Jurkat, Clone E6-1 (cell line): ENCODE measurements at places on chromosomes 11 and 22.

DNA sequence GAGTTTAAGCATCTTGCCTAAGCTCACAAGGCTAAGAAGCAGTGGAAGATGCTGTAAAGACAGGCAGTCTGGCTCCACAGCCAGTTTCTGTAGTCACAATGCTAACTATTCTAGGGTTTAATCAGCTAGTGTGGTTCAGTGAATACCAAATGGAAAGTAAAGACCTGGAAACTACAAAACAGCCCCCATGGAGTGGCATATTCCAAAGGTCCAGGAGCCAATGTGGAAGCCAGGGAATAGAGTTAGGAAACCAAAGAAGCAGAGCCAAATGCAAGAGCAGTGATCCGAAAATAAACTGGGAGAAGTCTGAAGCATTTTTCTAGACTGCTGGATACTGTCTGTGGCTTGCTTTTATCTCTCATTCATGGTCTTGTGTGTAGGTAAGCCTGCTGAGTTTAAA is 731.2 kb upstream of the ANO5 start:
- DNase-seq: no peak

- DNase-seq: no peak
These were observed 30.2 kb downstream of the MRTFA start for GRCh38 chr22:40606306-40606705.

- DNase-seq: no peak
These were observed 12.5 kb upstream of the CREB3L1 start for GRCh38 chr11:46264976-46265375.

- no peak for DNase-seq
These were observed 88.8 kb upstream of the THY1 start for GRCh38 chr11:119511614-119512306.

GRCh38 chr11:60790726-60791125 is 5.6 kb downstream of the MS4A10 start:
- DNase-seq: no peak

- peak; percentile 36 for DNase-seq
These were observed 4.9 kb downstream of the LTO1 start for GRCh38 chr11:69670158-69670845.

DNA sequence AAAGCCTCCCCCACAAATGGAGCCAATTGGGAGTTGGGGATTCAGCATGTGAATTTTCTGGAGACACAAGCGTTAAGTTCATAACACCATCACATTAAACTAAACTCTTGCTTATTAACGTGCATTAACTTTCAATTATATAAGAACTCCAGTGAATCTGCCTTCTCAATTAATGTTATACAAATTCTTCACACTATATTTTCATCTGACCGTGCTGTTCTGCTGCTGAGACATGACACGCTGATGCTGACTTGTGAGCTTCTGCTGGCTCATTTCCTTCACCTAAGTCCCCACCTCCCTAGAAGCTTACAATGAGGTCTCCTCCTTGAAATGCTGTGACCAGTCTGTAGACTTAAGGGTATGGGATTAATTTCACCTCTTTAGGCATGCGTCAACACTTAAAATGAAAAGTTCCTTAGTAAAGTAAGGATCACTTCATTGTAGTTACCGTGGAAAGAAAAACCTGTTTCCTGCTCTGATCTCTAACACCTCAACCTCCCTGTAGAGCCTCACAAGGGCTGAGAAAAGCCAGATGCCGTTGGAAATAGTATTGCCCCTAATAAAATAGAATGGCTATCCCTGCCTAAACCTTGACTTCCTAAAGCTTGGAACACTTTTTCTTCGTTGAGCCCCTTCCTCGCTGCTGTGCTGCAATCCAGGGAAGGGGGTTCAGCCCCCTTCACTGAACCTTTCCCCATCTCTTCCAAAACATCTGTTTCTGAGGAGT is 2.2 kb downstream of the HBG2 start:
- DNase-seq: no peak

- DNase-seq: no peak
These were observed 22.0 kb upstream of the TUB start for GRCh38 chr11:8059030-8059429.

DNA sequence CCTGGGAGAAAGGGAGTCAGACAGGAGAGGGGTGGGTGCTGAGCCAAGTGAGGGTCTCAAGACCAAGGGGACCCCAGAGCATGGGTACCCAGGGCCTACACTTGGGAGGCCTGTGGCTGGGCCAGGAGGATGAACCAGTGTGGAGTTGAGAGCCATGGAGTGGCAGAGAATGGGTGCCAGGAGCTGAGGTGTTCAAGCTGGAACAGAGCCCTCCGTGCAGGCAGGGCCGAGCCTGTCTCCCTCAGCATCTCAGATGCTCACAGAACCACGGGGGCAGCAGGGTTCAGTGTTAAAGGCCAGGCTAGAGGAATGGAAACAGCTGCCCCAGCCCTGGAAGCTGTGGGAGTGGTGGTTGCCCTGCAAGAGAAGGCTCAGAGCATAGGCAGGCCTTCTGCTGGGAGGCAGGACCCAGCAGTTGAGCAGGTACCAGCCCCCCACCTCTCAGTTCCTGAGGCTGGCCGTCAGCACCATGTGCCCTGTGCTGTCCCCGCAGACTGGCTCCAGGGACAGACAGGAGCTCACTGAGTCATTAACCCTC is 32.3 kb downstream of the RSPH14 start:
- no peak for DNase-seq

DNA sequence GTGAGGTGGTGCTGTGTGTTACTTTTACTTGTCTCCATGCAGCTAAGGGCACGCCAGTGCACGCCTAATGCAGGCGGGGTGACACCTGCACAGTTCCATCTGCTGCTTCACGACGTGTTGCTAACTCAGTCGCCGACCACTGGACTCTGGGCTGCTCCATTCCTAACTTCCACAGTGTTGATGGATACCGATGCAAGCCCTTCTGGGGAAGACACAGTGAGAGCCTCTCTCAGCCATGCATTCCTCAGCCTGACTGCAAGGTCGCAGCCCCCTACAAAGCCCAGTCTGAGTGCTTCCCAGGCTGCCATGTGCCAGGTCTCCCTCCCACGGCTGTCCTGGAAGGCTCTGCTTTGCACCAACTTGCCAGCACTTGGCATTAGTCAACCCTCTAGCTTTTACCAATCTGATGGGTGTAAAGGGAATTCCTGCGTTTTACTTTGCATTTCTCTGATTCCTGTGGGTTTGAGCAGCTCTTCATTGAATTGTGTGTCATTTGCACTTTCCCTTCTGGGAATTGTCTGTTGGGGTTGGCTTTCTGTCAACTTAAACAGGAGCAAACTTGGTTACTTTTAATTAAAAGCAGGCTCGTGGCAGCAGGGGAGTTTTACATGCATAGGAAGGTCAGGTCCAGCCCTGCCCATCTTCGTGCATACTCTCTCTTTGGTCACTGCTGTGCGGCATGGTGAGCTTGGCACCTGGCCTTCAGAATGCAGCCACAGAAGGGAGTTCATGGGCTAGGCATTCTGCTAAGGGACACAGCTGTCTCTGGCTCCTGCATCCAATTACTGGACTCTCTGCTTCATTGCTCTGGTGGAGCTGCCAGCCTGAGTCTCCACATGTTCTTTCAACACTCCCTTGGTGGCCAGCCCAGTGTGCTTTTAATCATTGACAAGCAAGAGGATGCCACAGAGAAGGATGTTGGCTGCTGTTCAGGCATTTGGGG is 34.6 kb upstream of the SHANK2 start:
- no peak for DNase-seq

DNA sequence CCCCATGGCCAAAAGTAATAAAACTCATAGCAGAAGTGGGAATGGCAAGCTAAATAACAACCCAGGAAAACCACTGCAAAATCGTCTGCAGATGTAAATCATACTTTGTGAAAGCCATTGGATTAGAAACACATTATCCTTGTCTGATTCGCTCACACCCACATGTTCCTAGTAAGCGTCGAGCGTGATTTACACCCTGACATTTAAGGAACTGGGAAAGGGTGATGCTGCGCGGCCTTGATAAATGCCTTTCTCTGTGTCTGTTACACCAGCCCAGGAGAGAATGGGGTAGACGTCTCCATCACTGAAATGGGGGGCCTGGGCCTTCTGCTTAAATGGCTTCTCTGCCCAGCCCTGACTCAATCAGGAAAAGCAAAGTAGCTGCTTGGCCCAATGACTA is 162.7 kb downstream of the NTM start:
- no peak for DNase-seq

- no peak for DNase-seq
These were observed 75.6 kb downstream of the LIF start for GRCh38 chr22:30171008-30171407.
